H7 (cell line): ENCODE measurements at places on chromosomes 13 and 19. TPM values are rescaled to one million over a fixed set of nuclear protein-coding genes. Genes with fewer than 3 reads are reported as not detected.

CRLF1 gene
- 47.4 and 52.8 TPM in 2 replicates for total RNA-seq

MAMSTR gene
- total RNA-seq: 1.7 and 2.4 TPM in 2 replicates

BLVRB gene
- 43.6 and 53.8 TPM in 2 replicates for total RNA-seq

CEACAM7 gene
- not detected in 2 replicates for total RNA-seq

- no peak for DNase-seq
Observed at GRCh38 chr19:17863520-17864182, 3.9 kb downstream of the RPL18A start.

DNA sequence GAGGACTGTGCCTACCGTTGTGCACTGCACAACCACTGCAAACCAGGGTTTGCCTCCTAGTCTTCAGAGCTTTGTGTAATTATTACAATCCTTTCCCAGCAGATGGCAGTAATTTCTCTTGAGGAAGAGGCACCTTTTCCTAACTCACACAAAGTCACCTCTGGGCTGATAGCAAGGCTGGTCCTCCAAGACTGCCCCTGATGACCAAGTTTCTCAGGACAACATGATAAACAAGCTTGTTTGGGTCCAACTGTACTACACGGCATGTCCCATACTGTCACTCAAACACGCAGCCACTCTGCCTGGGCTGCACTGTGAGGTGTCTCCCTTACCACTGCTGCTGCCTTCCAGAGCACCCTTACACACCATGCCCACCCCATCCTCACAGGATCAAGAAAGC is 39.3 kb downstream of the RFXAP start:
- DNase-seq: peak; percentile 49

GRCh38 chr19:54312436-54313377 is at the start of gene LILRA5:
TSS of gene LILRA5 (minus strand) at chr19:54313166. CDS start at chr19:54313019, 147 bp downstream.
- DNase-seq: no peak

DNA sequence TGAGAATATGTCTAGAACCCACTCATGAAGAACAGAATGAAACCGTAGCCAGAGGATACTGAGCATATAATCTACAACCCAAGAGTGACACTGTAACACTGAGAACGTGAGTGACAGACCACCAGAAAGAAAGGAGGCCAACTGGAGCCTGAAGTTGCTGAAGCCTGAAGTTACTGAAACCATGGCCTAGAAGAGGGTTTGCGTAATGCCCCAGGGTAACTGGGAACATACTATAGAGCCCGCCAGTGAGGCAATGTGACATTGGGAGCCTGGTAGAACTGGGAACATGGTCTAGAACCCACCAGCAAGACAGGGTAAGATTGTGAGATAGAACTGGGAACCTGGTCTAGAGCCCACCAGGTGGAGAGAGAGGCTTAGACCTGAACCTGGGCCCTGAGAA is 15.5 kb upstream of the TNFSF14 start:
- no peak for DNase-seq

- no peak for DNase-seq
Observed at GRCh38 chr13:68078469-68078868, 848.3 kb upstream of the PCDH9 start.
